ENCODE measurements at places on chromosomes 1 and 21. TPM values are rescaled to one million over a fixed set of nuclear protein-coding genes. Genes with fewer than 3 reads are reported as not detected.
A peak's percentile ranks its signal among the peaks of the same experiment; 100 is the strongest.

The OR6N1 gene
- total RNA-seq, result not detected

The CR1L gene
- not detected for total RNA-seq

The INAVA gene
- total RNA-seq, result not detected

The SLC35F3 gene
- 3.1 TPM for total RNA-seq

The LCE1D gene
- not detected for total RNA-seq

The NPPA gene
- not detected for total RNA-seq

The ANKRD45 gene
- not detected for total RNA-seq

The INSRR gene
- 0.47 TPM for total RNA-seq

DNA sequence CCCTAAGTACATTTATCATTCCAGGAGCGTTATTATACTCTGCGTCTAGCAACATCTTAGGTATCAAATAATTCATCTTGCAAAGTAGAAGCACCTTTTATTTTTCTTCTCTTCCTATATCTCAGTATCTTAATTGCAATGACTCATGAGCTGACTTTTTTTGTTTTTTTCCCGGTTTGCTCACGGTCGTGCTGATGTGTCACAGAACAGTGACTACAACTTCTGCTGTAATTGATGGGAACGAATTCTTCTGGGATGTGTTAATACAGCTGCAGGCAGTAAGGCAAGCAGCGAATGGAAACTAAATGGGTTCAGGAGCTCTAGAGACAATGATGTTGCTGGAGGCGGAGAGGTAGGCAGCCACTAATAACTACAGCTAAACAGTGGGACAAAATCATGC lies 89.8 kb upstream of the TMPRSS15 start:
- DNase-seq, result no peak

- no peak for DNase-seq
Measured at GRCh38 chr1:116335850-116336624, 37.0 kb upstream of the ATP1A1 start.

DNA sequence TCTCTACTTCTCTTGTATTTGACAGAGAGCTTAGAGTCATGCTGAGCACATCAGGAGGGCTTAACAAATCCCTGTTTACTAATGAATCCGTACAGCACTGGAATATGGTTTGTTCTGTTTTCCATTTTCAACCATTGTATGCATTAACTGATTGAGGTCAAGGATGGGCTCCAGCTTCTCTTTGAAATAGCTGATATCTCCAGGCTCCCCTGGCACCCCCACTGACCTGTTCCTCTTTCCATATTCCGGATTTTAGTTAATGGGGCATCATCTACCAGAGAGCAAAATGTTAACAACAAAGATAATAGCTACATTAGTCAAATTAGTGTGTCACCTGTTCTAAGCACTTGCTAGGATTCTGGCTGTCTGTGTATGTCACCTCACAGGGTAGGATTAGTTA lies 57.6 kb downstream of the NENF start:
- DNase-seq, result no peak

DNA sequence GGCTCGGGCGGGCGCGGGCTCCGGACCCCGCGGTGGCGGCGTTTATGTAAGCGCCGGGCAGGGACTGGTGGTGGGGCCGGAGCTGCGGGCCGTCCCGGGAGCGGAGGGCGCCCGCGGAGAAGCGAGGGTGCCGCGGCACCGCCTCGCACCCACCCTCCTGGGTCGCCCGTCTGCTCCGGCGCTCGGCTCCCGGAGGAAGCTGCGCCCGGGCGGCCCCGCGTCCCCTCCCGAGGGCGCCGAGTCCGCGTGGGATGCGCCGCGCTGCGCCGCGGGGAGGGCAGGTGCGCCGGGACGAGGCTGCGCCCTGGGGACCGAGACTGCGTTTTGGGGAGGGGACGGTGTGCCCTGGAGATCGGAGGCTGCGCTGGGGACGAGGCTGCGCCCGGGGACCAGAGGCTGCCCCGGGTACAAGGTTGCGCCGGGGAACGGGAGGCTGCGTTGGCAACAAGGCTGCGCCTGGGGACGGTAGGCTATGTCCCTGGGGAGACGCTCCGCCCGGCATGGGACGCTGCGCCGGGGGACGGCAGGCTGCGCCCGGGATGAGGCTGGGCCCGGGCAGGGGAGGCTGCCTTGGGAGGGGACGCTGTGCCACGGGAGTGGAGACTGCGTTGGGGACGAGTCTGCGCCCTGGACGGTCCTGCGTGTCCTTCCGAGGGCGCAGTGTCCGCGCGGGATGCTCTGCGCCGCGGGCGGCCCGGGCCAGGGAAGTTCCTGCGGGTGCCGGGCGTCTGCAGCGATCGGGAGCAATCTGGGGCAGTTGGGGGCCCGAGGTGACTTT lies 627 bp downstream of the ADARB1 start:
- peak; percentile 38 for DNase-seq

DNA sequence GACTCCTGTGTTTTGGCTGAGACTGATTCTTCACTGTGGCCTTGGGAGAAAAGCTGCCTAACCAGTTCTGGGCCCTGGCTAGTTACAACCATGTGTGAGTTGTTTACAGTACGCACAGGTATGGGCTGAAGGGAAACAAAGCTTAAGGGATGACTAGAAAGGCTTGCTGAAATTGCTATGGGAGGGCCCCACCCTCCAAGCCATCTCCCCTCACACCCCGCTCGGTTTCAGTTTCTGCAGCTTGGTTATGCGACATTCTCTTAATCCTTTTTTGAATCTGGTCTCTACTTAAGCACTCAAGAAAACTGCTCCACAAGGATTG lies 43.1 kb downstream of the PBX1 start:
- DNase-seq, result no peak

DNA sequence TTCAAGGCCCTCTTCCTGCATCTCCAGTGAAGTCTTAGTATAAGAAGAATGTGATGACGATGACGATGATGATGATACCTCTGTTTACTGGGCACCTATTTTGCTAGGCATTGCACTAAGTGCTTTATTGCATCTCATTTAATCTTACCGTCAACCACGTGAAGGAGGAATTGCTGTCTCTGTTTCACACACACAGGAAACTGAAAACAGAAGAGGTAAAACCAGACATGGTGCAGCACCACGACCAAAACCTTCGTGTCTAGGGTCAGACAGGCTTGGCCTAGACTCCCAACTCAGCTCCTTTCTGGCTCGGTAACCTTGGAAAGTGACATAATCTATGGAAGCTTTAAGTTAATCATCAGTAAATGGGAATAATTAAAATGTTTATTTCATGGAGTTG lies 20.7 kb upstream of the KCNA2 start:
- no peak for DNase-seq

GRCh38 chr1:216914974-216915373 lies 191.7 kb upstream of the ESRRG start:
- no peak for DNase-seq

DNA sequence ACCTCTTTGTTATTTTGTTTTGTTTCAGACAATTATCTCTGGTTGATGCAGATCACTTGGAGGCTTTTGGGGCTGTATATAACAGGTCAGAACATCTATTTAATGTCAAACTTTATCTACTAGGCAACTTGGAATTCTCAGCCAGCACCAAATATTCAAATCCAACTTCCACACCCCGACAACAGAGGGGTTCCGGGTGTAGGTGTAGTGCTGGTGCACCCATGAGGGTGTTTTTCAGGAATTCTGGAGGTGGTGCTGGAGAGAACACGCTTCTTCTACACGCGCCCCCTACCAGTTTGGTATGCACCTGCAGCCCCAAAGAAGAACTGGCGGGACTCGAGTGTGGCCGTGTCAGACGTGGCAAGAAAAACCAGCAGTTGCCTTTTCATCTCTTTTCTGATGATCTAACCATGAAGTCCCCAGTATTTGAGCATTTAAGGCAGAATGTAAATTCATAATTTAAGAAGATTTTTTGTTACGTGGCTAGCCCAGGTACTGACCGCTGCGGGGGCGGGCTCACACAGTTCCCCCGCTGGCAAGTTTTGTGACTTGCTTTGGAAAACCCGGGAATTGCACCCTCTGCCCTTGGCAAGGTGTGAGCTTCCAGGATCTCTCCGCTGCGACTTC lies 462 bp upstream of the TLCD4 start:
- peak; percentile 69 for DNase-seq

- peak; percentile 50 for DNase-seq
Measured at GRCh38 chr21:25733859-25734653, 648 bp downstream of the ATP5PF start.

GRCh38 chr1:31639543-31639942 lies 5.1 kb downstream of the PEF1 start:
- DNase-seq, result no peak

- DNase-seq, result peak; percentile 76
Measured at GRCh38 chr1:43934101-43934985, 742 bp downstream of the ARTN start.

- peak; percentile 7 for DNase-seq
Measured at GRCh38 chr1:108199201-108199691, 897 bp downstream of the SLC25A24 start.

GRCh38 chr1:33361532-33362235 lies 40.8 kb upstream of the A3GALT2 start:
- DNase-seq, result no peak

DNA sequence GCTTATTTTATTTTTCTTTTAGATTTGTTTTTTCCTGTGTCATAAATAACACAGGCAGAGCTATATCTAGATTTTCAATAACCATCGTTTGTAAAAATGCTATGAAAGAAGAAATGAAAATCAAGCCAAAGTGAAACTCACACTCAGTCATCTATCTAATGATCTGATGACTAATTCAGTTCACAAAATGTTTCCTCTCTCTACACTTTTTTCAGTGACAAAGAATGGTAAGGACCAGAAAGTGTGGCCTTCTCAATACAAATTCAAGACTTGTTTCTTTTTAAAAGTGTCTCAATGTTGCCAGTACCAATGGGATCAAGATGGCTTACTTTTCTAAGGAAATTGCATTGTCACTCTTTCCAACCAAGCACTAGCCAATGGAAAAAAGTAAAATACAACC lies 282.8 kb upstream of the PKN2 start:
- DNase-seq, result no peak

DNA sequence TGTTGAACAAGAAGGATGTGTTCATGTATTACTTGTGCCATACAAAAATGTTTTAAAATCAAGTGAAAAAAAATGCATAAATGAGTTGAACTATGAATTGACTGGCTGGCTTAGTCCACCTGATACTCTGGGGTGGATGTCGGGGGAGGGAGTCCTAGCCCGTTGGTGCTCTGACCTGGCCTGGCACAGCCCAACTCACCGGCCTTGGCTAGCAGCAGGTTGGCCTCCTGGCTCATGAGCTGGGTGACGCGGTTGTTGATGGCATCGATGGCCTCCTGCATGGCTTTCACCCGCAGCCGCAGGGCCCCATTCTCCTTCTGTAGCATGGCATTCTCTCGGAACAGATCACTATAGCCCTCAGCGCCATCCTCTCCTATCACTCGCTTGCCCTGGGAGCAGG lies 21.6 kb downstream of the KIF21B start:
- DNase-seq, result no peak

All from activated CD8-positive, alpha-beta T cell treated with anti-CD3 and anti-CD28 coated beads for 36 hours (primary cell).